ENCODE measurements at places on chromosomes 16 and 17. TPM values are rescaled to one million over a fixed set of nuclear protein-coding genes. Genes with fewer than 3 reads are reported as not detected.

CSH1 gene
- total RNA-seq: not detected

AOC3 gene
- total RNA-seq: 0.17 TPM

SCGB1C2 gene
- not detected for total RNA-seq

CES2 gene
- total RNA-seq: 53.4 TPM

METTL23 gene
- total RNA-seq: 40.5 TPM

TEKT5 gene
- total RNA-seq: not detected

SLC12A3 gene
- total RNA-seq: 0.11 TPM

GRCh38 chr16:57846078-57846697 lies 43.9 kb upstream of the KIFC3 start:
- DNase-seq: no peak

GRCh38 chr17:20085283-20085845 lies 76.2 kb downstream of the SPECC1 start:
- DNase-seq: peak; percentile 34
